Right lobe of liver (tissue), 6 donors: ENCODE measurements at places on chromosomes 6 and 20. TPM values are rescaled to one million over a fixed set of nuclear protein-coding genes. Genes with fewer than 3 reads are reported as not detected.

DNA sequence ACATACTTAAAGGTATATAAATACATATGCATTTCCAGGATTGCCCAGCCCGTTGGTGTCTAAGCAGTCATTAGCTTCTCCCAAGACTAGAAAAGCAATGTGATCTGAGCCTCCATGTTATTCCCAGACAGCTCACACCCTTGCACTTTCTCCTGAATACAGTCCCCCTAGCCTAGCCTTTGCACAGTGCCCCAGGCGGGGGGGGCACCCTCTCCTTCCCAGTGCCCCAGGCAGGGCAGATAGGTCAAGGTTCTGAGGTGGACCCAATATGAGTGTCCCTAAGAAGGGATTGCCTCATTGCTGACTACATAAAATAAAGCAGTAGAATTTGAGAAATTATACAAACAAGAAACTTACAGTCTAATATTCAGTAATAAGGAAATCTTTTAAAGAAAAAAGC, 15.4 kb upstream of the GNRH2 start:
- DNase-seq, result no peak

DNA sequence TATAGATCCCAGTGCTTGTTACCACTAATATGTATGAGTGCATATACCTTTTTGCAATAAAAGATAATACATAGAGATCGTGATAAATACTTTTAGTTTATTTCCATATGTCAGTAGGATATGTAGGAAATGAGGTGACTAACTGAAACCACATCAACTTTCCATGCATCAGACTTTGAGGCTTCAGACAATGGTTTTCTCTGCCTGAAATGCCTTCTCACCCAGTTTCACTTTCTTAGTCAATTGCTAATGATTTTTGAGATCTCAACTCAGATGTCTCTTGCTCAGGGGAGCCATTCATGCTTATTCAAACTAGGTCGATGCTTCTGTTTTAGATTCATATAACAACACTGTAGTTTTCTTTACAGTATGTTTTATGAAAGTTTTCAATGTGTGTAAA, 626.6 kb upstream of the ADGRB3 start:
- no peak for DNase-seq

DNA sequence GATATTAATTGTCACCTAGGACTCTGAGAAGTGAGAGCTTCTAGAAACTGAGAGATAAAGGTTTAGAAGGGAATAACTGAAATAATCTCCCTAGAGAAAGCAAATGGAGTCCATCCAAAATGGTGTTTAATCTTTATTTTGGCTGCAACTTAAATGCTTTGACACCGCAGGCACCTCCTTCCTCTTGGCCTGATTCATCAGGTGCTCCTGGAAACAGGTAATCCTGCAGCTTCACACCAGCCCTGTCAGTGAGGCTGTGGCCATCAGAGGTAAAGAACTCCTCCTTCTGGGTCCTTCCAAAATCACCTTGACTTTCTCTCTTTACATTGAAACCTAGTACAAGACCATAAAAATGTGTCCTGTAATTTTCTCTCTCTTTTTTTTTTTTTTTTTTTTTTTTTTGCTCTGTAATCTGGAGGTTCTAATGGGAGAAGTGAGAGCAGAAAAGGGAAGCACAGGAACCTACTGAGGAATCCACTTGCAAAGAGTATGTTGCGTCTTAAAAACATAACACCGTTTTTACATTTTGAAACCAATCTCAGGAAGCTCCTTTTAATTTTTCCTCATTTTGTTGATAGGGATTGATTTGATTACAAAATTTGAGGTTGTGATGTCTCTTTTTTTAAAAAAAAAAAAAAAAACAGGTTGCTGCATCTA, 124.2 kb downstream of the LRRC1 start:
- no peak for DNase-seq

DNA sequence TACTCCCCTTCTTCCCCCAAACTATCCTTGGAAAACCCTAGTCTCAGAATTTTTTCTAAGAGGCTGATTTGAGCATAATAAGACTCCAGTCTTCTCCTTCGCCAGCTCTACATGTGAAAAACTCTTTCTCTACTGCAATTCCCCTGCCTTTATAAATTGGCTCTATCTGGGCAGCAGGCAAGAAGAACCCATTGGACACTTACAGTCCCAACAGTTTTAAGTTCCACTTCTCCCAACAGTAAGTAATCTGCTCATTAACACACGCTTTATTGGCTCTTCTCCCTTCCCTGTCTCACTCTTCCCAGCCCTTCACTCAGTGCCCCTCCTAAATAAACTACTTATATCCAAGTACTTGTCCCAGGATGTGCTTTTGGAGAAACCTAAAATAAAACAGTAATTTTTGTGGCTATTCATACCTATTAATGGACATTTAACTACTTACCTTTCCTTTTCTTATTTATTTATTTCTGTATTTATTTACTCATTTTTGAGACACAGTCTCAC, 11.1 kb upstream of the DDR1 start:
- no peak for DNase-seq

DNA sequence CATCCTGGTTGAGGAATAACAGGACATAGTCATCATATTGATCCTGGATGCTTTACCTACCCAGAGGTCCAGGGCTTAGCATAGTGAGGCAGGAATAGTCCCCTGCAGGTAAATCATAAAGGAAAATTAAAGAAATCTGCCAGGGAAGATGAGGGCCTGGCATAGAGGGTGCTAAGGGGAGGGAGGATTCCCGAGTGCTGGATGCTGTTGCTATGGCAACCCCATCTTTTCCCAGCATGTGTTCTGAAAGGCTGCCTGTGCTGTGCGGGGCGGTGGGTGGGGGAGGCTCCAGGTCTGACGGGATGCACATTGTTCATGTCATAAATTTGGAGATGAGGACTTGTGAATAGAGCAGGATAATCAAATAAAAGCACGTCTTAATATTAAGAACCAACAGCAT, 212.6 kb upstream of the PCSK2 start:
- no peak for DNase-seq

DNA sequence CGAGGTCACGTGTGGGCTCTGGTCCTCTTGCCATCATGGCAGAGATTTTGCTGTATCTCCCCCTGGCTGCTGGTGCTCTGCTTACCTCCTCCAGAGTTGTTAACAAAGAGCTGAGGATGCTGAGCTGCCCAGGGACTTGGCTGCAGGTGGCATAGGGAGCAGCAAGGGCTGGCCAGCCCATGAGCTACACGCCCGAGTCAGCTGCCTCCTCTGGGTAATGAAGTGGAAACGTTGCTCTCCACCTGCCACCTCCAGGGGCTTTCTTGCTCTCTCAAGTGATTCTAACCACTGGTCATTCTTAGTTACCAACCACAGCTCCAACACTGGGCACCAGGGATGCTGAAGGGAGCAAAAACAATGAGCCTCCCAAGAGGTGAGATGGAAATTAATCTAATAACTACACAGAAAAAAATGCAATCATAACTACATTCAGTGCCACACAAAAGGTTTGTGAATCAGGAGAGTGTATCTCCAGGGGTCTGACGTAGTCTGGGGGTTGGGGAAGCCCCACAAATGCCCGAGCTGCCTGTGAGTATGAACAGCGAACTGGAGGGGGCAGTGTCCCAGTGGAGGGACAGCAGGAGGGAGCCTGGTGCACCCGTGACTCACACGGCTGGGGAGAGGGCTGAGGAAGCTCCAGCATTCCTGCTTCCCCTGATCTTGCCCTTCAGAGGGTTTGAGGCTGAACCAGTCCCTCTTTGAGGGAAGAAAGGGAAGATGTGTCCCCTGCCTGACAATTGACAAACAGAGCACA, 78.7 kb downstream of the CDH26 start:
- no peak for DNase-seq

GRCh38 chr20:61517419-61517818, 265.4 kb downstream of the CDH4 start:
- no peak for DNase-seq

DNA sequence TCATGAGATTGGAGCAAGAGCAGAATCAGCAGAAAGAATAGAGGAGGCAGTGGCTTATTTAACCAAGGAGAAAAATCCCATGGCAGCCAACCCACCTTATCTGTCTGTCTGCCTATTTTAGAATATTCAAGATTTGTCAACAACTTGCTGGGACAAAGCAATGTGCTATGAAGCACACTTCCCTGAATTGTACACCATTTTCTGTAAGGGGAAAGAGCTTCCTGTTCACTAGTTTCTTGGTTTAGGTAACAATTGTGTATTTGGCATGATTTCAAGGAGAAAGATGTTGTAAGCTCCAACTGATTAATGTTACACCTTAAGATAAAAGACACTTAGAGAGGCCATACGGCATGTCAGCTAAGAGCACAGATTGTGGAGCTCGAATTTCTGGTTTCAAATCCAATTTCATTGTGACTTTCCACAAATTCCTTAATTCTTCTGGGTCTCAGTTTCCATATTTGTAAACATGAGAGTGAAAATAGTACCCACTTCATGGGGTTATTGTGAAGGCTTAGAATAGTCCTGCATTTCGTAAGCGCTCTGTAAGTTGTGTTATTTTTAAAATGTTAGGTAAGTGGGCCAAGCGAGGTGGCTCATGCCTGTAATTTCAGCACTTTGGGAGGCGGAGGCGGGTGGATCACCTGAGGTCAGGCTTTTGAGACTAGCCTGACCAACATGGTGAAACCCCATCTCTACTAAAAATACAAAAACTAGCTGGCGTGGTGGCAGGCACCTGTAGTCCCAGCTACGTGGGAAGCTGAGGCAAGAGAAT, 4.8 kb upstream of the MUC22 start:
- DNase-seq, result no peak

GRCh38 chr6:106069478-106069877, 16.7 kb upstream of the PRDM1 start:
- no peak for DNase-seq

DNA sequence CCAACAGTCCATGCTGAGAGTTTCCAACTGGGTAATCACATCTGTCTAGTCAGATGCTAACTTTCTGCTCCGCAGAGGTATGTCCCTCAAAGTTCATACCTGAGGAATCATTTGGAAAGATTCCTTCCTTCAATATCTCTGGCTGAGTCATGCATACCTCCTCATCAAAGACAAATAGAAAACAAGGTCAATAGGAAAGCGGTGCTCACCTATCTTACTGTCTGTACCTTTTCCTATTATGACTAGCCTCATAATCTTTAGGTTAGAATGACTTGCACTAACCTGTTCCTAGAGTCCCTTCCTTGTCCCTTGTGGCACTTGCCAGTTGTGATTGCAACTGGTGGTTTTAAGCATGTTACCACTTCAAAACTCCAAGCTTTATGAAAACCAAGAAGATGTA, 78.2 kb upstream of the PTPRK start:
- no peak for DNase-seq

DNA sequence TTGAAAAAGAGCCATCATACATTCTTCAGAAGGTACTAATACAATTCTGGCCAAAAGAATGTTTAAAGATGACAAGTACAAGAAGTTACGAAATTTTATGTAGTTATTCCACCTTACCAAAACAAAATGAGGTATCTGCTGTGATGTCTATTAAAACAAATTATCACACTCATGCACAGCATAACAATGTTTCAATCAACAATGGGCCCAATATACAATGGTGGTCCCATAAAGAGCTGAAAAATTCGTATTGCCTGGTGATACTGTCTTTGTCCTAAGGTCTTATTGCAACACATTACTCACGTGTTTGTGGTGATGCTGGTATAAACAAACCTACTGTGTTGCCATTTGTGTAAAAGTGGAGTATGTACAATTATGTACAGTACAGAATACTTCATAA, 3.6 kb upstream of the NUP153 start:
- DNase-seq, result no peak

DNA sequence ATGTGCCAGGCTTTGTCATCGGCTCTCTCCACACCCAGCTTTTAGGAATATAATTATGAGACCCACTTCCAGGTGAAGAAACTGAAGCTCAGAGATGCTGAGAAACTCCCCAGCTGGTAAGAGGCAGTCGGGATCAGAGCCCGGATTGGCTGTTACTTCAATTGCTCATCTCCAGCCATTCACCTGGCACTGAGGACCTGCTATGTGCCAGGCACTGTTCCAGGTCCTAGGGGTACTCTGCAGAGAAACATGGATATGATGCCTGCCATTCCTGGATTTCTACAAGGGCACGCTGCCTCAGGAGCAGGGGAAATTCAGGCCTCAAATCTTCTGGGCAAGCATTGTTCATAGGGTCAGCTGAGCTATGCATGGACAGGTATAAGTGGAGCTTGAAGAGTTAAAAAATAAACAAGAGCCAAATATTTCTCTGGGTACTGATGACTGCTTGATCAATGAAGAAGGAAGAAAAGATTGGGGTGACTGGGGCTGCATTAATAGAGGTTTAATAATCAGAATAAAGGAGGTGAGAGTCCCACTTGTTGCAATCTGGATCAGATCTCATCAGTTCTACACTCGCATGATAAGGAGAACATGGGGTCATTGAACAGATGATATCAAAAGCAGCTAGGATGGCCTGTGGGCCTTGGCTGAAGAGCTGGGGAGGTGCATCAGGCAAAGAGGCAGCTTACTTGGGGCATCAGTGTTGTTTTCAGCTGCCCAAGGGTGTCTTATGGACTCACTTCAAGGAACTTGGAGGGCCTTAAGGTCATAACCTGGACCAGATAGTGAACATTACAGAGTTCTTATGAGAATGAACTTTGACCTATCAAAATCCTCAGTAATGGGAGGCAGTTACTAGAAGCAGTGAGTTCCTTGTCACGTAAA, 80.9 kb upstream of the TOX2 start:
- DNase-seq, result no peak

DNA sequence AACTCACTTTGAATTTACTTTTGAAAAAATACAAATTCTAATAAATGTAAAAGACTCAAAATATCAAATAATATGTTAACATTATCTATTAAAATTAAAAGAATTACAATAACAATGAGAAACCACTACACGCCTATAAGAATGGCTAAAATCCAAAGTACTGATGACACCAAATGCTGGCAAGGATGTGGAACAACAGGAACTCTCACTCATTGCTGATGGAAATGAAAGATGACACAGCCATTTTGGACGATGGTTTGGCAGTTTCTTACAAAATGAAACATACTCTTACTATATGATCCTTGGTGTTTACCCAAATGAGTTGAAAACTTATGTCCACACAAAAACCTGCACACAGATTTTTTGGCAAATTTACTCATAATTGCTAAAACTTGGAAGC, 15.6 kb upstream of the STX11 start:
- no peak for DNase-seq

DNA sequence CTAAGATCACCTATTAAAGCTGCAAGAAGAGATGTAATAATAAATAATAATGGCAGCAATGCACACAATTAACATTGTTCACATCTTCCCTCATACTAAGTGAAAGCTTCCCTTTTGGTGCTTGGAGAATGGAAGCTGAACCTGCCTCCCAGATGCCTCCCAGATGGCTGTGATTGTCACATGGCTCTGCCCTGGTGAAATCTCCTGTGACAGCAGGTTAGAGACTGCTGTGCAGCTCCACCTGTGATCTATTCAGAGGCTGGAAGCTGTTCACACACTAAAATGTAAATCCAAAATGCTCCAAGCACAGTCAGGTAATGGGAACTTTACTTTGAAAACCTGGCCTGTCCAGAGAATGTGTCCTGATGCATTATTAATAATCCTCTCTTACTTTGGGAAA, 41.7 kb upstream of the RGS17 start:
- DNase-seq, result no peak

GRCh38 chr6:127520066-127520465, 931 bp upstream of the MTCL3 start:
- no peak for DNase-seq

The SLC17A3 gene
- 31.4 TPM for total RNA-seq

The SMAP1 gene
- 16.1 TPM for total RNA-seq

The FAM209A gene
- total RNA-seq, result not detected

The GPR63 gene
- 0.07 TPM for total RNA-seq

The HLA-DPA1 gene
- 28.9 TPM for total RNA-seq
